ENCODE measurements at places on chromosomes 13 and 19. TPM values are rescaled to one million over a fixed set of nuclear protein-coding genes. Genes with fewer than 3 reads are reported as not detected.

The IGFL2 gene
- total RNA-seq: not detected

The NUFIP1 gene
- 3.3 TPM for total RNA-seq

The MUC16 gene
- total RNA-seq: 0.17 TPM

The SHISA7 gene
- 0.27 TPM for total RNA-seq

The OVOL3 gene
- total RNA-seq: not detected

The PRODH2 gene
- total RNA-seq: not detected

The FPR2 gene
- total RNA-seq: 65.3 TPM

The PSG2 gene
- not detected for total RNA-seq

GRCh38 chr19:5472286-5472685, 17.1 kb downstream of the ZNRF4 start:
- no peaks in the 10 kb centered on the region for H3K27me3 ChIP-seq
- H3K4me3 ChIP-seq: no peak overlapping the region
- no peaks in the 10 kb centered on the region for H3K36me3 ChIP-seq
- no peak overlapping the region for H3K27ac ChIP-seq

GRCh38 chr19:16074488-16075365, 1.6 kb upstream of the TPM4 start:
- DNase-seq: peak; percentile 43
- no peak overlapping the region for H3K4me3 ChIP-seq
- no peaks in the 10 kb centered on the region for H3K27me3 ChIP-seq
- H3K36me3 ChIP-seq: no peaks in the 10 kb centered on the region
- peaks cover 38% of the 10 kb centered on the region for H3K4me1 ChIP-seq

DNA sequence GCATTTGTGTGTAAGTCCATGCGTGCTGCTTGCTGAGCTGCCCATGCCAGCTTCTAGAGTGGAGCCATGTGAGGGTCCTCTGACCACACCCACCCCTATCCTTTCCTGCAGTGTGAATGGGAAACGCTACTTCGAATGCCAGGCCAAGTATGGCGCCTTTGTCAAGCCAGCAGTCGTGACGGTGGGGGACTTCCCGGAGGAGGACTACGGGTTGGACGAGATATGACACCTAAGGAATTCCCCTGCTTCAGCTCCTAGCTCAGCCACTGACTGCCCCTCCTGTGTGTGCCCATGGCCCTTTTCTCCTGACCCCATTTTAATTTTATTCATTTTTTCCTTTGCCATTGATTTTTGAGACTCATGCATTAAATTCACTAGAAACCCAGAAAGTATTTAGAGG, 10.3 kb downstream of the TBCB start:
- no peak for DNase-seq
- peaks cover 18% of the 10 kb centered on the region for H3K4me1 ChIP-seq
- H3K27ac ChIP-seq: no peak overlapping the region
- no peaks in the 10 kb centered on the region for H3K27me3 ChIP-seq
- H3K36me3 ChIP-seq: peaks cover 53% of the 10 kb centered on the region

- H3K4me3 ChIP-seq: no peak overlapping the region
- DNase-seq: no peak
- H3K27ac ChIP-seq: no peak overlapping the region
- H3K36me3 ChIP-seq: no peaks in the 10 kb centered on the region
- no peaks in the 10 kb centered on the region for H3K27me3 ChIP-seq
- no peaks in the 10 kb centered on the region for H3K4me1 ChIP-seq
These were observed 8.1 kb downstream of the CREB3L3 start for GRCh38 chr19:4161415-4162077.

DNA sequence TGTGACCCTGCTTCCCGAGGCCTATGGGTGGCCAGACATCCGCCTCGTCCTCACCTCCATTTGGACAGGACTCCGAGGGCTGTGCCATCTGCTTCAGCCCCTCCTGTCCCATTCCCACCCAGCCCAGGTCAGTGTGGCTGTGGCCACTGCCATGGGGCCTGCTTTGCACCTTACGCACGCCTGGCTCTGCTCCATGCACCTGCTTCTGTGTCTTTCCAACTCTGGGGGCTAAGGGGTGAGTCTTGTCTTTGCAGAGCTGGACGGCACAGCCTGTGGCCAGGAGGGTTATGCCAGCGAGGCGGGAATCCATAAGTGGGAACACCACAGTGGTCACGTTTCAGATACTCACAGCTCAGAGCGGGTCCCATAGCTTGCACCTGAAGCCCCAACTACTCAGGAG, 5.2 kb upstream of the ZNF554 start:
- H3K27ac ChIP-seq: no peak overlapping the region
- DNase-seq: no peak
- peaks cover 17% of the 10 kb centered on the region for H3K36me3 ChIP-seq
- H3K4me1 ChIP-seq: no peaks in the 10 kb centered on the region
- H3K4me3 ChIP-seq: no peak overlapping the region

DNA sequence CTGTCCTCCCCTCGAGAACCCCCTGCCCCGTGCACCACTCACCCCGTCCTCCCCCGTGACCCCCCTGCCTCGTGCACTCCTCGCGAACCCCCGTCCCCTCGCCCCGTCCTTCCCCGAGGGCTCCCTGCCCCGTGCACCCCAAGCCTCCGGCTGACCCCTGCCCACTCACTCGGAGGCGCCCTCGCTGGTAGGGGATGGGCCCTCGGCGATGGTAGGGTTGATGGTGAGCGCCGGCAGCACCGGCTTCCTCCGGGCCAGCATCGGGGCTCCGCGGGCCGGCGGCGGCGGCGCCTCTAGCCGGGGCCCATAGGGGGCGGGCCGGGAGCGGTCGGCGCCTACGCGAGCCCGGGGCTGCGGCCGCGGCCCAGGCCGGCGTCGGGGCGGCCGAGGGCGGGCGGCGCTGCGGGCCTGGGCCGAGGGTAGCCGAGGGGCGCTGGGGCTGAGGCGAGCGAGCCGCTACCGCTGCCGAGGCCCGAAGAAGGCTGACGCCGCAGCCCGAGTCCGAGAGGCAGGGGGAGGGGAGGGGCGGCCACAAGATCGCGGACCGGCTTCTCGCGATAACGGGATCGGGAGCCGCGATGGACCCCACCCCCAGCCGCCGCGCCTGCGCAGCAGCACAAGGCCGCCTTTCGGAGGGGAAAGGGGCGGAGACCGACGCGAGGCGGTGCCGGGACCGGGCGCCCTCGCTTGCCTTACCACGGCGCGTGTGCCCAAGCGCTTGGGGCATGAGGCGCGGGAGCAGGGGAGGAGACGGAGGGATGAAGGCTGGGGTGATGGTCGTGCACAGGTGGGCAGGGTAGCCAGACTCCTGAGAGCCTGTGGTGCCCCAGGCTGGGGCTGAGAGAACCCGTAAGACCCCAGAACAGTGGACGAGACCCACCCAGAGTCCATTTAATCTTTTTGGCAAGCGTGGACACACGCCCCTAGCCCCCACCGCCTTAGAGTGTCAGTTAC, at the start of gene MAP2K2:
Gene MAP2K2 (minus strand): TSS at position 508 of the 954 bp plus-strand sequence. CDS start 247 bp downstream, at position 261.
- peaks cover 5% of the 10 kb centered on the region for H3K36me3 ChIP-seq
- peak within 1 kb of the TSS; percentile 85 for H3K27ac ChIP-seq
- peaks cover 42% of the 10 kb centered on the region for H3K4me1 ChIP-seq
- peak; percentile 98 for DNase-seq

DNA sequence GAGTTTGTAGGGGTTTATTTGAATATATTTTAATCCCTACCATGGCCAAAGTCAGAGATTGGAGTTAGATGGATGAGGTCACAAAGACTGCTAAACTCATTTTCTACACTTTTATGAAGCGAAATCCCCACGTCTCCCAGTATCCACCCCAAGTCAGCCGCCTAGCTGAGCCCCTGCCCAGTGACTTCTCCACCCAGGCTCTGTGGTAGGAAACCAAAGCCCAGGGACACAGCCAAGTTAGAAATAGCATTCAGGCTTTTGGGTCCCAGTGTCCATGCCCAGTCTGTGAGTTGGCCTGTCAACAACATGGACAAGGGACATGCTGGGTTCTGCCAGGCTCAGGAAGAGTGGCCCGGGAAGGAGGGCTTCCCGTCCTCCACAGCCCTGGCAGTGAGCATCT, 474.0 kb downstream of the FOXO1 start:
- no peaks in the 10 kb centered on the region for H3K36me3 ChIP-seq
- DNase-seq: no peak
- no peak overlapping the region for H3K4me3 ChIP-seq

DNA sequence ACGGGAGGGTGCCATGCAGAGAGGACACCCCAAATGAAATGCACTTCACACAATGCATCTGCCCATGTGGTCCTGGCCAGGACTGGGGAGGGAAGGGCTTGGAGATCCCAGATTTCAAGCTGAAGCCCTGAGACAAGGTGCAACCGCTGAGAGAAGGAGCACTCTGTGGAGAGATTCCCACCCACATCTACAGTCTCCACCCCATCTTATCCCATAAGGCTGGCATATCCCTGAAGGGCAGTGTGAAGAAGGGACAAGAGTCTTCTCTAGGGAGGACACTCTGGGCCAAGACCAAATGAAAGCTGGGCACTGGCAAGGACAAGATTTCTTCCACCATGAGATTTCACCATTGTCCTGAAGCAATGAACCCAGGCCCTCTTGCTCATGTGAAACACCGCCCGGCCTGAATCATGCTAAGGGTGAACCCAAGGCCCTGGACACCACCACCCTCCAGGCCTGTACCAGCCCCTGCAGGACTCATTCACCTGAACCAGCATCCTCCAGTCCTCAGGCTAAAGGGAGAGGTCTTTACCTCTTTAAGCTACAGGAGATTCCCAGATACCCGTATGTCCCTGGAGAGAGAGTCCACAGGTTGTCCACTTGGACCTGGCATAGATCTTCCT, 20.5 kb downstream of the CEACAM4 start:
- no peaks in the 10 kb centered on the region for H3K36me3 ChIP-seq
- no peak overlapping the region for H3K27ac ChIP-seq
- H3K27me3 ChIP-seq: no peaks in the 10 kb centered on the region
- H3K4me3 ChIP-seq: no peak overlapping the region

GRCh38 chr19:2044709-2045500, 6.1 kb downstream of the MKNK2 start:
- H3K27ac ChIP-seq: peak overlapping the region; percentile 42
- H3K4me1 ChIP-seq: peaks cover 99% of the 10 kb centered on the region
- H3K4me3 ChIP-seq: no peak overlapping the region
- DNase-seq: no peak

GRCh38 chr19:41549884-41550283, 26.1 kb upstream of the CEACAM21 start:
- peak overlapping the region; percentile 43 for H3K4me3 ChIP-seq
- H3K27ac ChIP-seq: peak overlapping the region; percentile 86
- no peak for DNase-seq
- H3K4me1 ChIP-seq: peaks cover 84% of the 10 kb centered on the region
- no peaks in the 10 kb centered on the region for H3K27me3 ChIP-seq

DNA sequence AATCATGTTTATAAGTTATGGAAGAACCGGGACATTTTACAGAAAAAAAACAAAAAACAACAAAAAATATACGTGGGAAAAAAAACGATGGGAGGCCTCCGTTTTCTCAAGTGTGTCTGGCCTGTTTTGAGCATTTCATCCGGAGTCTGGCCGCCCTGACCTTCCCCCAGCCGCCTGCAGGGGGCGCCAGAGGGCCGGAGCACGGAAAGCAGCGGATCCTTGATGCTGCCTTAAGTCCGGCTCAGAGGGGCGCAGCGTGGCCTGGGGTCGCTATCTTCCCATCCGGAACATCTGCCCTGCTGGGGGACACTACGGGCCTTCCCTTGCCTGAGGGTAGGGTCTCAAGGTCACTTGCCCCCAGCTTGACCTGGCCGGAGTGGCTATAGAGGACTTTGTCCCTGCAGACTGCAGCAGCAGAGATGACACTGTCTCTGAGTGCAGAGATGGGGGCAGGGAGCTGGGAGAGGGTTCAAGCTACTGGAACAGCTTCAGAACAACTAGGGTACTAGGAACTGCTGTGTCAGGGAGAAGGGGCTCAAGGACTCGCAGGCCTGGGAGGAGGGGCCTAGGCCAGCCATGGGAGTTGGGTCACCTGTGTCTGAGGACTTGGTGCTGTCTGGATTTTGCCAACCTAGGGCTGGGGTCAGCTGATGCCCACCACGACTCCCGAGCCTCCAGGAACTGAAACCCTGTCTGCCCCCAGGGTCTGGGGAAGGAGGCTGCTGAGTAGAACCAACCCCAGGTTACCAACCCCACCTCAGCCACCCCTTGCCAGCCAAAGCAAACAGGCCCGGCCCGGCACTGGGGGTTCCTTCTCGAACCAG, 1.8 kb upstream of the APOE start:
- H3K27me3 ChIP-seq: peaks cover 5% of the 10 kb centered on the region
- peaks cover 36% of the 10 kb centered on the region for H3K4me1 ChIP-seq
- no peak overlapping the region for H3K4me3 ChIP-seq
- peaks cover 49% of the 10 kb centered on the region for H3K36me3 ChIP-seq

DNA sequence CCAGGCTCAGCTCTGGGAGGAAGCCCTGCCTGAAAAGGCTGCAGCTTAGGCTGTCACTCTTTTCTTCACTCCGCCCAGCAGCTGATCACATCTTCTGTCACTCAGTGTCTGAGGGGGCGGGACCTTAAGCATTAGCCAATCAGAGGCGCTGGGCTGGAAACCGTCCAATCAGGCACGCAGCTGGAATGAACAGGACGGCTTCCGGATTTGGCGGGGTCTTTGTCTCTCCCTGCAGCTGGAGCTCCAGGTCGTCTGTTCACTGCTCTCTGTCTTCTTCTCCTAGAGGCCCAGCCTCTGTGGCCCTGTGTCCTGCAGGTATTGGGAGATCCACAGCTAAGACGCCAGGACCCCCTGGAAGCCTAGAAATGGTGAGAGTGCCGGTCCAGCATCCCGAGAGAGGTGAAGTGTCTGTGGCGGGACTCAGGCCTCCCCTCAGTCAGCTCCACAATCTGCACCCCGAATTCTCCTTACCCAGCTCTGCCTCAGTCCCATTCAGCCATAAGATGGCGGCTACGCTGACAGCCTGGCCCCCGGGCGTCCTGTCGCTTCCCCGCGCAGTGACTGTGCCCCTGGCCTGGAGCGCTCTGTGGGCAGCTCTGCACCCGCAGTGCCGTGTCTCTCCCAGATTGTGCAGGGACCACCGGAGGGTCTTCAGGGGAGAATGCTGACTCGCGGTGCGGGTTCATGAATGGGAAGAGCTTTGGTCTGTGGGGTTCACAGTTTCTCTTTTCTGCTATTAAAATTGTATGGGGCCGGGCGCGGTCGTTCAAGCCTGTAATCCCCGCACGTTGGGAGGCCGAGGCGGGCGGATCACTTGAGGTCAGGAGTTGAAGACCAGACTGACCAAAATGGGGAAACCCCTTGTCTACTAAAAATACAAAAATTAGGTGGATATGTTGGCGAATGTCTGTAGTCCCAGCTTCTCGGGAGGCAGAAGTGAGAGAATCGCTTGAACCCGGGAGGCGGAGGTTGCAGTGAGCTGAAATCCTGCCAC, at the start of gene ZNF66:
Gene ZNF66 (plus strand): TSS at position 222 of the 994 bp plus-strand sequence. CDS start 144 bp downstream, at position 366.
- H3K27ac ChIP-seq: no peak within 1 kb of the TSS
- peaks cover 4% of the 10 kb centered on the region for H3K36me3 ChIP-seq
- H3K27me3 ChIP-seq: no peaks in the 10 kb centered on the region
- peak; percentile 91 for DNase-seq

DNA sequence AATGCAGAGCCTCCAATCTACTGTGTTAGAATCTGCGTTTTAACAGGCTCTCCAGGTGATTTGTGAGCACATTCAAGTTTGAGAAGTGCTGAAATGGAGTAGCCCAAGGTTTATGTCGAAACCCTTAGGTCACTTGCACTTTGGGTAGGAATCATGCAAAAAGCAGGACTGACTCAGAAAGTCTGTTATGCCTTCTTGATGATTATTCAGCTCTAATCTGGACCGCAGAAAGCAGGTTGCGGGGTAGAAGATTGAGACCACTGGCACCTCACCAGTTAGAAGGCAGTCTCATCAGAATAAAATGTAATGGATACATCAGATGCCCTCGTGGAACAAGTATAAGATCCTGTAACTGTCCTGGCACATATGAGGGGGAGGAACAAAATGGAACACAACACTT, 326.3 kb downstream of the DCLK1 start:
- no peaks in the 10 kb centered on the region for H3K36me3 ChIP-seq
- no peaks in the 10 kb centered on the region for H3K27me3 ChIP-seq
- no peak overlapping the region for H3K27ac ChIP-seq
- no peak overlapping the region for H3K4me3 ChIP-seq
- no peaks in the 10 kb centered on the region for H3K4me1 ChIP-seq
- DNase-seq: no peak
